Endodermal cell (in vitro differentiated cells): ENCODE measurements at places on chromosomes 12 and 14. TPM values are rescaled to one million over a fixed set of nuclear protein-coding genes. Genes with fewer than 3 reads are reported as not detected.

STON2 gene
- total RNA-seq: 43.9 and 46.8 TPM in 2 replicates

MGP gene
- total RNA-seq: not detected in 2 replicates

PTHLH gene
- total RNA-seq: not detected in 2 replicates

RPL10L gene
- not detected in 2 replicates for total RNA-seq

SOCS2 gene
- 46.0 and 46.9 TPM in 2 replicates for total RNA-seq

OR4N2 gene
- total RNA-seq: not detected in 2 replicates

TEX52 gene
- total RNA-seq: 0.29 TPM in 1 of 3 replicates, not detected in the others

ERBB3 gene
- 37.2 to 45.7 TPM (median 43.4 TPM) in 3 replicates for total RNA-seq

FOXG1 gene
- 0.07 to 0.63 TPM (median 0.19 TPM) in 3 replicates for total RNA-seq

PTGER2 gene
- not detected in 2 replicates for total RNA-seq

COX8C gene
- total RNA-seq: not detected in 2 replicates

RASAL1 gene
- total RNA-seq: 0.77 and 1.6 TPM in 2 replicates

ERP27 gene
- total RNA-seq: 0.15 TPM in 1 of 2 replicates, not detected in the other

RND1 gene
- total RNA-seq: 15.3 to 18.9 TPM (median 17.0 TPM) in 3 replicates

FAM216A gene
- 5.5 and 6.1 TPM in 2 replicates for total RNA-seq

PKP2 gene
- 62.5 to 80.5 TPM (median 73.1 TPM) in 3 replicates for total RNA-seq

LRRIQ1 gene
- total RNA-seq: 2.3 and 2.9 TPM in 2 replicates

TMEM106C gene
- total RNA-seq: 48.4 to 63.5 TPM (median 61.6 TPM) in 3 replicates

TRAFD1 gene
- total RNA-seq: 20.1 to 29.0 TPM (median 28.9 TPM) in 3 replicates

RNASE7 gene
- total RNA-seq: not detected in 3 replicates

RERGL gene
- not detected in 2 replicates for total RNA-seq

KCNC2 gene
- total RNA-seq: not detected in 3 replicates

SYT1 gene
- 10.7 and 13.9 TPM in 2 replicates for total RNA-seq

IL22 gene
- not detected in 3 replicates for total RNA-seq

GLIPR1L2 gene
- 0.16 TPM in 1 of 2 replicates, not detected in the other for total RNA-seq

ANKRD52 gene
- total RNA-seq: 18.4 to 58.9 TPM (median 54.9 TPM) in 3 replicates

SLCO1C1 gene
- total RNA-seq: 0.64 TPM in 1 of 3 replicates, not detected in the others

DPPA3 gene
- 4.0 and 4.6 TPM in 2 replicates for total RNA-seq

INHBC gene
- total RNA-seq: not detected in 2 replicates

NID2 gene
- total RNA-seq: 1.5 to 2.9 TPM (median 2.9 TPM) in 3 replicates

IFNG-AS1 gene
- not detected in 2 replicates for total RNA-seq

NTS gene
- 2.6 to 3.9 TPM (median 3.4 TPM) in 3 replicates for total RNA-seq

ADGRD1 gene
- total RNA-seq: 1.3 and 1.6 TPM in 2 replicates

HCFC2 gene
- 2.2 and 2.3 TPM in 2 replicates for total RNA-seq

CD69 gene
- total RNA-seq: not detected in 3 replicates

INHBE gene
- total RNA-seq: 0.23 to 0.36 TPM (median 0.29 TPM) in 3 replicates

DCN gene
- not detected in 3 replicates for total RNA-seq

CPSF6 gene
- 127 and 139 TPM in 2 replicates for total RNA-seq

NEUROD4 gene
- not detected in 2 replicates for total RNA-seq

ZNF26 gene
- total RNA-seq: 11.1 to 16.0 TPM (median 14.6 TPM) in 3 replicates

B3GNT4 gene
- total RNA-seq: 1.2 and 1.6 TPM in 2 replicates

MORN3 gene
- 0.89 to 2.1 TPM (median 1.4 TPM) in 3 replicates for total RNA-seq

CPNE6 gene
- total RNA-seq: not detected in 2 replicates

BATF gene
- total RNA-seq: not detected in 3 replicates

ANKRD33 gene
- 0.36 to 29.4 TPM (median 0.46 TPM) in 3 replicates for total RNA-seq

GNB3 gene
- total RNA-seq: 3.6 to 10.1 TPM (median 10.0 TPM) in 3 replicates

CYP27B1 gene
- 2.3 to 4.1 TPM (median 2.4 TPM) in 3 replicates for total RNA-seq

PPP1R3E gene
- total RNA-seq: 6.1 to 22.9 TPM (median 6.5 TPM) in 3 replicates

SLC24A4 gene
- total RNA-seq: 0.29 and 0.72 TPM in 2 replicates

CISTR gene
- not detected in 3 replicates for total RNA-seq

ADAM21 gene
- total RNA-seq: 0.18 TPM in 1 of 3 replicates, not detected in the others

SSTR1 gene
- 1.2 and 1.3 TPM in 2 replicates for total RNA-seq
